AG08396 (cell line): ENCODE measurements at places on chromosomes 2 and 18.
A peak's percentile ranks its signal among the peaks of the same experiment; 100 is the strongest.

- no peak for DNase-seq
These were observed 50.0 kb downstream of the TMEM163 start for GRCh38 chr2:134668821-134669220.

DNA sequence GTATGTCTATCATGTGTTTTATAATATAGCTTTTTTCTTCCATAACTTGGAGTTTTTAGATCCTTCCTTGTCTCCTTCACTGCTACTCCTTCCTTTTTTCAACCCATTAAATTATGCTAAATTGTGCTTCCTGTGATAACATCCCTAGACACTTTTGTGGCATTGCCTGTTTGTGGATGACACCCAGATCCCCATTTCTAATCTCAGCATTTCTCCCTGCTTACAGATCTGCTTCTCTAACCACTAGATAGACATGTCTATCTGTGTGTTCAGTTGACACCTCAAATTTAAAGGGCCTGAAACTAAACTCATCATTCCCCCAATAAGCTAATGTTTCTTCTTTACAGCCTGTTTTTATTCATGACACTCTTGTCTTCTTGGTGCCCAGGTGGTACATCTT, 244.8 kb downstream of the BABAM2 start:
- no peak for DNase-seq

- peak; percentile 56 for DNase-seq
These were observed 414.2 kb upstream of the CHST9 start for GRCh38 chr18:27599202-27599829.

DNA sequence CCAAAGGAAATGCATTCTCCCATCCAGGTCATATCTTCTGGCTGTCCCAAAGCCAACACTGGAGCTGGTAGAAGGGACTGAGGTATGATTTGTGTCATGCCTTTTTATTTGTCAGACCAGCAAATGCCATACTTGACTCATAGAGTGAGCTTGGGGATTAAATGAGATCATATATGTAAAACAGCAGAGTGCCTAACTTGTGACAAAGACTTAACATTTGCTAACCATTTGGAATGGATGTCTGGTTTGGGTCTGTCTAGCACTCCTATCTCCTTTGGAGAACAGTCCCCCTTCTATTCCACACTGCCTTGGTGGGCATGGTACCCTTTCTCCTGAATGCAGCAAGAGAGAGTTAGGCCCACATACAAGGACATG, 128.5 kb upstream of the LGALSL start:
- DNase-seq: no peak

DNA sequence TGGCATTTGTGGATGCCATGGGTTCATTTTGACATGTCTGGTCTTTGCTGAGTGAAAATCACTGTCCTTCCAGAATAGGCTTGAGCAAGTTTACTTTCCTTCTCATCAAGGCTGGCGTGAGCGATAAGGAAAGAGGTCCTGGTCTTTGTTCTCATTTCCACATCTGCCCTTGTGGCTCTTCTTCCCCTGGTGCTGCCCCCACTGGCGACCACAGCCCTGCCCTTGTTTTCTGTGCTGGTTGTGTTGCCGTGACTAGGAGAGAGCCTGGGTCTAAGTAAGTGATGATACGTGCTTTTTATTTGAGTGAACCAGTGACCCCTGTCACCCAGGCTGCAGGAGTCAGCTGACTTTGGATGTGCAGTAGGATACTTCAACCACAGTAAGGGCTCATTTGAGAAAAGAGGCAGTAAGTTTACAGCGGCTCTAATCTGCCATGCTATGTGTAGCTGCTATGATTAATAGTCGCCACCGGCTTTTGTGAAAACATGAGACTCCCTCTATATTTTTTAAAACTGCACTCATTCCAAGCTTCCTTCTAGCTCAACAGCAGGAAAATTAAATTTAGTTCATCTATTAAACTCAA, 441.7 kb downstream of the RNF144A start:
- no peak for DNase-seq
